ENCODE measurements at places on chromosomes 16 and 17.
A peak's percentile ranks its signal among the peaks of the same experiment; 100 is the strongest.

GRCh38 chr17:5825717-5826330 lies 241.5 kb upstream of the NLRP1 start:
- H3K4me3 ChIP-seq, result no peak overlapping the region
- H3K36me3 ChIP-seq, result no peaks in the 10 kb centered on the region
- H3K27ac ChIP-seq, result peak overlapping the region; percentile 18
- H3K4me1 ChIP-seq, result peaks cover 14% of the 10 kb centered on the region
- H3K27me3 ChIP-seq, result peaks cover 5% of the 10 kb centered on the region
- peak; percentile 97 for DNase-seq

DNA sequence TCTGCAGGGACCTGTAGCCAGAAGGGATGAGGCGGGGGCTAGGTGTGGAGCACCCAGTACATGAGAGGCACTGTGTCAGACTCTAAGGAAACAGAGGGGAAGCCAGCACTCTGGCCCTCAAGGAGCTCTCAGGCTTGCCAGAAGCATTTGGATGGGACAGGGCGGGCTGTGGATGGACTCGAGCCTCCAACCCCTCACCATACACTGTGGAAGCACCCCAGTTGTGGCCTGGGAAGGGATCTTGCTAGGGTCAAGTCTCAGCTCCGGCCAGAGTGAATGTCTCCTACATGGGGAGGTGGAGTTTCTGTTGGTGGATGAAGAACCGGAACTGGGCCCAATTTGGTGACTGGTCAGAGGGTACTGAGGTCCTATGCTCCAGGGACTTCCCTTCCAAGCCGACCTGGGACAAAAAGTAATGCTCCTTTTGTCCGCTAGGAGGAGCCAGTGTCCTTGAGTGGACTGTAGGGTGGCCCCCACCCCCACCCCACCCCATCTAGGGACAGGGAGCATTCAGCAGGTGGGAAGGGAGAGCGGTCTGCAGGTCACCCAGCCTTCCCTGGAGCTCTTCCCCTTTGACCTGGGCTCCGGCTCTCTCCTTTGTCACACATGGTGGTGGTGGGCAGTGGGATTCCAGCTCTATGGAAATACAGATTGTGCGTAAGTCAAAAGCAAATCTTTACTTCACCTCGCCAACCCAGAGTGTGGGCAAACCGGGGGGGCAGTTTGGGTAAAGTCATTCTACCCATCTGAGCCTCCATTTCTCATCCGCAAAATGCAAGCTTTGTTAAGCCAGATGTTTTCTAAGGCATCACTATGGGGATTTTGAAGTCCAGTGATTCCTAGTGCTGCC lies 20.4 kb upstream of the PHB1 start:
- H3K4me1 ChIP-seq, result peaks cover 18% of the 10 kb centered on the region
- H3K36me3 ChIP-seq, result no peaks in the 10 kb centered on the region
- no peak overlapping the region for H3K27ac ChIP-seq
- H3K27me3 ChIP-seq, result peaks cover 71% of the 10 kb centered on the region
- peak; percentile 66 for DNase-seq

GRCh38 chr16:17408955-17409441 lies 61.8 kb downstream of the XYLT1 start:
- no peak for DNase-seq
- H3K36me3 ChIP-seq, result no peaks in the 10 kb centered on the region
- H3K27me3 ChIP-seq, result no peaks in the 10 kb centered on the region
- H3K27ac ChIP-seq, result no peak overlapping the region
- H3K4me3 ChIP-seq, result no peak overlapping the region

GRCh38 chr16:25988084-25988483 lies 296.3 kb downstream of the HS3ST4 start:
- no peak overlapping the region for H3K27ac ChIP-seq
- H3K36me3 ChIP-seq, result no peaks in the 10 kb centered on the region
- no peak overlapping the region for H3K4me3 ChIP-seq

GRCh38 chr17:29622337-29623282 lies at the start of gene CORO6:
Gene CORO6 (minus strand): TSS chr17:29622912. CDS start chr17:29621421, 1,491 bp downstream.
- peaks cover 34% of the 10 kb centered on the region for H3K4me1 ChIP-seq
- H3K36me3 ChIP-seq, result no peaks in the 10 kb centered on the region
- peaks cover 2% of the 10 kb centered on the region for H3K27me3 ChIP-seq
- peak within 1 kb of the TSS; percentile 58 for H3K4me3 ChIP-seq

DNA sequence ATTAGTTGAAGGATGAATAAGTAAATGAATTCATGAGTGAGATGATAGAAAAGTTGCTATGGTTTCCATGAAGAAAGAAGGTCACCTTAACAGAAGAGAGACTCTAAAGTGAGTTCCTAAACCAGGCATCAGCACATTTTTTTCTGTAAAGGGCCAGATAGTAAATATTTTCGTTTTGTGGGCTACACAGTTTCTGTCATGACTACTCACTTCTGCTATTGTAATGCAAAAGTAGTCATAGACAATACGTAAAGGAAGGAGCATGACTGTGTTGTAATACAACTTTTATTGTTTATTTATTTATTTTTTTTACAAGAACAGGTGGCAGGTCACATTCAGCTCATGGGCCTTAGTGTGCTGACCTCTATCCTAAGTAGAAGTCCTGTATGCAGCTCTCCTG lies 426.1 kb upstream of the DYNLRB2 start:
- H3K27me3 ChIP-seq, result no peaks in the 10 kb centered on the region
- no peak overlapping the region for H3K4me3 ChIP-seq
- no peak for DNase-seq
- no peak overlapping the region for H3K27ac ChIP-seq
- H3K36me3 ChIP-seq, result no peaks in the 10 kb centered on the region

DNA sequence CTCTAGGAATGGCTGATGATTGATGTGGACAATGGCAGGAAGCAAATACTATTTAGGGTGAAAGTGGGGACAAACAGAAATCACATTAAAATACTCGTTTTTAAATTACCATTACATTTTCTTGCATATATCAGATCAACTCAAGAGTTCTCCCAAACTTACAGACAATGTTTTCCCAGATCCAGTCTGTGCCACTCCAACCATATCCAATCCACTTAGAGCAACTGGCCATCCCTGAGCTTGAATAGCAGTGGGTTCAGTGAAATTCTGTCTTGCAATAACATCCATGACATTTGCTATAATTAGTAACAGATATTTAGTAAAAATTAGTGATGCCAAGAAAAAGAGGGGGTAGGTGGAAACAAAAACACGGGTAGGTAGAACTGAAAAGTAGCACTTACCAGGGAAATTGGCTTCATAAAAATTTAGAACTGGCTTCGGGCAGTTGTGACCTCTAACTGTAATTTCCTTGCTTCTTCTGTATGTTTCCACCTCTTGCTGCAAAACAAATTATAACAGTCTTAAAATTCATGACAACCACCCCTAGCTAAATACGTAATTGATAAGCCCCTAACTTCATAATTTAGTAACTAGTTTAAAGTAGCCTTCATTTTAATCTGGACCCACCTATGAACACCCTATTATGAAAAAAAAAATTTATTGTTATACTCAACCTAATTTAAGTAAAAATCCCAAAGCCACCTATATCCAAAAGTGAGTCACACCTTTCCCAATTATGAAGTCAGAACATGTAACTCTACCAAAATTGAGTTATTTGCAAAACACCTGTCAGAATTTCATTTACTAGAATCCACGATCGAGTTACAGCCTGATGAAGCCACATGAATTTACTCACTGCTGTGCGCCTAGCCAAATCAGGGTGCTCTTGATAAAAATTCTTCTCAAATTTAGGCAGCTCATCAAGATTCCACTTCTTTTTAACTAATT lies 2.0 kb downstream of the DDX5 start:
- peaks cover 64% of the 10 kb centered on the region for H3K36me3 ChIP-seq
- DNase-seq, result no peak
- peak overlapping the region; percentile 93 for H3K4me3 ChIP-seq
- no peak overlapping the region for H3K27ac ChIP-seq

DNA sequence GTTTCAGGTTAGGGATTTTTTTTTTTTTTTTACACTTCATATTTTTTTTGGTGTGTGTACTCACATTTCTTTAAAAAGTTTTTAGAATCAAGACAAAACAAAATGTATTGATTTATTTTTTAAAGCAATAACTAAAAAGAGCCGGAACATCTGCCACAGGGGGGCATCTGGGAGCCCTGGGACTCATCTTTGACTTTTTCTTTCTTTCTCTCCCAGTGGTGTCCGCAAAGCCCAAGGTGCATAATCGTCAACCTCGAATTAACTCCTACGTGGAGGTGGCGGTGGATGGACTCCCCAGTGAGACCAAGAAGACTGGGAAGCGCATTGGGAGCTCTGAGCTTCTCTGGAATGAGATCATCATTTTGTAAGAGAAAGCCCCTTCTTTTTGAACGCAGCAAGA lies 36.3 kb downstream of the WWP2 start:
- peaks cover 2% of the 10 kb centered on the region for H3K4me1 ChIP-seq
- H3K27ac ChIP-seq, result no peak overlapping the region
- DNase-seq, result no peak
- H3K27me3 ChIP-seq, result no peaks in the 10 kb centered on the region
- peaks cover 19% of the 10 kb centered on the region for H3K36me3 ChIP-seq

DNA sequence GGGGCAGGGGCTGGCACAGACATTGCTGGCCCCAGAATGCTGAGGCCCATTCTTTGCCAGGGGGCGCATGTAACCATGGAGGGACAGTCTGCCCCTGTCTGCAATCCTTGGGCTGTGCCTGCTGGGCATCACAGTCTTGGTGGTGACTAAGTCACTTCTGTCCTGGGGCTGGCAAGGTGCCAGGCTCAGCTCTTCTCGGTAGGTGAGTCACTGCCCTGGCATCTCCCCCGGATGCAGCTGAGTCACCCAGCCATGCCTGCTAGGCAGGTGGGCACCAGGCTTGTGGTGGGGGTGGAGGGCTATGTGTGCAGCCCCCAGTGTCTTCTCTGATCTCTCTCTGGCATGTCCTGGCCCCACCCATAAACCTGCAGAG lies 5.6 kb downstream of the RARA start:
- peak; percentile 93 for DNase-seq
- H3K27me3 ChIP-seq, result no peaks in the 10 kb centered on the region
- H3K4me1 ChIP-seq, result peaks cover 81% of the 10 kb centered on the region
- peak overlapping the region; percentile 88 for H3K27ac ChIP-seq
- H3K36me3 ChIP-seq, result no peaks in the 10 kb centered on the region

GRCh38 chr17:75557852-75558665 lies 29.5 kb upstream of the MYO15B start:
- H3K36me3 ChIP-seq, result peaks cover 4% of the 10 kb centered on the region
- H3K4me3 ChIP-seq, result no peak overlapping the region
- peaks cover 38% of the 10 kb centered on the region for H3K4me1 ChIP-seq
- no peak for DNase-seq
- H3K27ac ChIP-seq, result peak overlapping the region; percentile 54
- peaks cover 7% of the 10 kb centered on the region for H3K27me3 ChIP-seq

GRCh38 chr17:73914536-73915274 lies 270.5 kb upstream of the SDK2 start:
- no peaks in the 10 kb centered on the region for H3K36me3 ChIP-seq
- no peak for DNase-seq
- H3K4me3 ChIP-seq, result no peak overlapping the region
- no peak overlapping the region for H3K27ac ChIP-seq

All from mesenchymal stem cell (in vitro differentiated cells and primary cell).